GM23338 (cell line): ENCODE measurements at places on chromosomes 7 and 10. TPM values are rescaled to one million over a fixed set of nuclear protein-coding genes. Genes with fewer than 3 reads are reported as not detected.

Gene LRWD1
- 24.0 and 28.1 TPM in 2 replicates for polyA plus RNA-seq

Gene TMEM130
- polyA plus RNA-seq, result 2.0 TPM in 2 replicates

Gene LEP
- not detected in 2 replicates for polyA plus RNA-seq

Gene ZNF365
- 0.19 and 0.42 TPM in 2 replicates for polyA plus RNA-seq

Gene TMEM236
- 0.03 and 0.05 TPM in 2 replicates for polyA plus RNA-seq

Gene CLDN12
- polyA plus RNA-seq, result 16.3 and 16.6 TPM in 2 replicates

Gene ZNF804B
- polyA plus RNA-seq, result not detected in 2 replicates

Gene TAS2R41
- polyA plus RNA-seq, result not detected in 2 replicates

Gene TMEM229A
- 0.63 and 0.94 TPM in 2 replicates for polyA plus RNA-seq

Gene ACTL6B
- 2.5 and 3.5 TPM in 2 replicates for polyA plus RNA-seq

Gene FKBP9
- 5.1 and 5.2 TPM in 2 replicates for polyA plus RNA-seq
